Foreskin keratinocyte (primary cell): ENCODE measurements at places on chromosomes 16 and 17.

GRCh38 chr16:4780235-4780634 is 7.9 kb downstream of the SEPTIN12 start:
- no peak for DNase-seq

GRCh38 chr16:64715624-64716023 is 406.2 kb downstream of the CDH11 start:
- no peak for DNase-seq

DNA sequence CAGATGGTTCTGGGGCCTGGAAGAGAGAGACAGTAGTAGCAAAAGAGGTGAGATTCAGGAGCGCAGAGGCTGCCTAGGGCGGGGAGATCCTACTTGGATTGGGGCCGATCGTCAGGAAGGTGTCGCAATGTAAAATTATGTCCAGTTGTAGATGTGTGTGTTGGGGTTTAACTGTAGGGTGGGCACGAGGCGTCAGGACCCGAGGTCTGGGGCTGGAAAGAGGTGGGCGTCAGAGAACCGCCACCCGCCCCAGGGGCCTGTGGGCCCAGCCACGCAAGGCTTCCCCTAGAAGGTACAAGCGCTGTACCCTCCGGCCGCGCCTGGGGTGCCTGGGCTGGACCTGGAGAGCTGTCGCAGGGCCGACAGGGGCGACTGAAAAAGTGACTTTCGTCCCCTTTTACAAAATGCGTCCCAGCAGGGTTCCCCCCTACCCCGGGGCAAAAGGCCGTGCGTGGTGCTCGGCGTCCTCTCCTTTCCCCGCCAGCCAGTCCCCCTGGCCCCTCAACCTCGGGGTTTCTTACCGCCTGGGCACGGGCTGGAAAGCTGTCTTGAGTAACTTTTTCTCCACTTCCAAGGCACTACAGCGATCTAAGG is 2.8 kb downstream of the IRX3 start:
- DNase-seq, result peak; percentile 9

DNA sequence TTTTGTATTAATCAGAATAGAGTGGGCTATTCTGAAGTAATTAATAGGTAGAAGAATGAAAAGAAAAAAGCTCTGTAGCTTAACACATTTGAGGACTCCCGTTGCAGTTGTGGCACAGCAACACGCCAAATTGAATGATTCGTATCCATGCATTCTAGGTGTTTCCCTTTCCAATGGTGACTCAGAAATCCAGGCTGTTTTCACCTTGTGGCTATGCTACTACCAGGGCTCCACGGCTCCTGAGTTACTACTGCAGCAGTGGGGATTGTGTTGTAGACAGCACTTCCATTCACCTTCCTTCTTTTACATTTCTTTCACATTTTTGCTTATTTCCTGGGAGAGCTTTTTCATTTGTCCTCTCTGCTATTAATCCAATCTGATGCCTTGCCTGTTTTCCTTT is 1616.4 kb downstream of the CDH8 start:
- no peak for DNase-seq

- peak; percentile 72 for DNase-seq
These were observed 9.0 kb upstream of the ZFP90 start for GRCh38 chr16:68529931-68530701.

GRCh38 chr17:62808576-62808970 is 459 bp upstream of the MARCHF10 start:
- no peak for DNase-seq

GRCh38 chr16:87098976-87099720 is 218.0 kb downstream of the C16orf95 start:
- DNase-seq, result no peak

DNA sequence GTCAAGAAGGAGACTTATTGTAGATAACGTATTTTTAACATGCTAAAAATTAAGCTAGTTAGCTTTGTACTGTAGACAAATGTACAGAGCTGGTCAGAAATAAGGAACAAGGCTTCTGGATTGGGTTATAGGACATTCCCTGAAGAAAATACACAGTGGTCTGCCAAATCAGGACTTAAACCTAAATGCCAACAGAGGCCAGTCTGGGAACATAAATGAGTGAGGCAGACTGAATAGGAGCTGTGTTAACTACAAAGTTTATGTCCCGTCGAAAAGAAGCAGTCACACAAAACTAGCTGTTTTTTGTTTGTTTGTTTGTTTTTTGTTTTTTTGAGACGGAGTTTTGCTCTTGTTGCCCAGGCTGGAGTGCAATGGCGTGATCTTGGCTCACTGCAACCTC is 120.4 kb upstream of the C17orf78 start:
- DNase-seq, result no peak

DNA sequence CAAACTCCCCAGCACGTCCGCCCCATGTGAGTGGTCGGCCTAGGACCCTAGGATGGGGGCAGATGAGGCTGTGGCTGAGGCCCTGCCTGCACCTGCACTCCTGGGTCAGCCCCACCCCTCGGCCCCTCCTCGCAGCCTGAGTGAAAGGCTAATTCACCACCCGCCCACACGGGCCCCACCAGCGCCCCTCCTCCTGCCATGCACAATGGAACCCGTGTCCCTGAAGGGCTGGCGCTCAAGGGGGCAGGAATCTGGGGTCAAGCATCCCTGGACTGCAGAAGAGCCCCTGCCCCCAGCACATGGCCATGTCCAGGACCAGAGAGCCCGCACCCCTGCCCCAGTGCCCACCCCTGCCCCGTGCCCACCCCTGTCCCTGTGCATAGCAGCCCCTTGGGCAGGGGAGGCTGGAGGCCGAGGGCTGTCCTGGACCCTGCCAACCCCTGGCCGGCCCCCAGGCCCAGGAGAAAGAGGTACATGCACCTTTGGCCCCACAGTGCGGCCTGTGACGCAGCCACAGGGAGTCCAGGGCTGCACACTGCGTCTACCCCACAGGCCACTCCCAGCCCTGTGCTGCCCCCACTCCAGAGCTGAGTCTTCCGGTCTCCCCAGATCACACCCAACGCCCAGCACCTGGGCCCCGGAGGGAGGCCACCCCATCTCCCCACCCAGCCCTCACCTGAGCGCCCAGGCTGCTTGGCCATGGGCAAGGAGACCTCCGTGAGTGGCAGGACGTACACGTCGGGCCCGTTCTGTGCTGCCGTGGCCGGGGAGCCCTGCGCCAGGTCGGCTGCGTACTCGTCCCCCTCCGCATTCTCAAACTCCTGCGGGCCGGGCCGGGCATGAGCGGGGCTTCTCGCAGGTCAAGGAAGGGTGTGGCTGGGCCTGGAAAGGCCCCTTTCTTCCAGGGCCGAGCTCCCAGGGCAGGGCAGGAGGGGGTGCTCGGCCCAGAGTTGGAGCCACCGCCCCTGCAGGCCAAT is 34.6 kb upstream of the PVALEF start:
- DNase-seq, result no peak

DNA sequence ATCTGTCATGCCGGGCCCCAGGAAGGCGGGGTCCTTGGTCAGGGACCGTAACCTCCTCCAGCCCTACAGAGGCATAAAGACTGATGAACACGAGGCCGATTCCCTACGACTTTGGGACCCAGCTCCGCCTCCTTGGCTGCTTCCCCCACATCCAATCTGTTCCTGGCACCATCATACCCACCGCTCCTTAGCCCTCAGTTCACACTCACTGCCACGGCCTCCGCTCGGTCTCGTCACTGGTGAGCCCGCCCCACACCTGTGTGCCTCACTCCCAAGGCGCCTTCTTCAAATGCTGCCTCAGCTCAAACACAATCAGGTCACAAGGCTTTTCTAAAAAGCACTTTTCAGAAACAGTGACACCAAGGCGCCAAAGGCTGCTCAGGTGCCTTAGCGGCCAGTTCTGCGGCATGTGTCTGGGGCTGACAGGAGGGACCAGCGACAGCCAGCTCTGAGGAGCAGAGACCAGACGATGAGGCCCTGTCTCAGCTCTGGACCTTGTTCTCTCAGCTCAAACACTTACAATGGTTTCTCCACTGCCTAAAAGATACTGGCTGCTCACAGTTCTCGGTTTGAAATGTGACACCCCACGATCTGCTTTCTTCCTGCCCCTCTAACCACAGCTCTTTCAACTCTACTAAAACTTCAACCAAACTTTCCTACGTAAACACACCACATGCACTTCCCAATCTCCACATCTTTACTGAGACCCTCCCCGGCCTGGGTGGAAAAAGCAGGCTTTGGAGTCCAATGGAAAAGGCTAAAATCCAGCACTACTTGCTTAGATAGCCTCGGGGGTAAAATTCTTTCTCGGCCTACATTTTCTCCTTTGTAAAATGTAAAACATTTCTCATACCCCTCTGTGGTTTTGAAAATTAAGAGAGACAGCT is 33.2 kb downstream of the CYB5D2 start:
- no peak for DNase-seq

GRCh38 chr16:75011634-75012307 is 12.9 kb downstream of the ZNRF1 start:
- peak; percentile 96 for DNase-seq

GRCh38 chr17:39653662-39654331 is 11.4 kb upstream of the TCAP start:
- no peak for DNase-seq

DNA sequence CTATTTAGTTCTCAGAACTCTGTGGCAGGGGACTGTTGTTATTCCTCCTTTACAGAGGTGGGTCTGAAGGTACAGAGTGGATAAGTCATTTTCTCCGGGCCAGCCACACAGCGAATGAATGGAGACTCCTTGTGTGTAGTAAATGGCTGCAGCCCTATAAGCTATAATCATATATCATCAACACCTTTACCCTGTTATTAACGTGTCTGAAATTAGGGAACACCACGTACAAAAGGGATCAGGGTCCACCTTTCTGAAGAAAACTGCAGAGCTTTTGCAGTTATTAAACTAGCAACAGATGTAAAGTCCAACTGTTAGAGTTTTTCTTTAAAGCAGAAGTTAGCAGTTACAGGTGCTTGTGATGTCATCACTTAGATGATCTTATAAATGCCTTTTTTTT is 696.7 kb downstream of the MAF start:
- no peak for DNase-seq

GRCh38 chr16:67035364-67035763 is 6.4 kb downstream of the CBFB start:
- DNase-seq, result no peak

GRCh38 chr16:67017421-67017750 is 11.6 kb upstream of the CBFB start:
- no peak for DNase-seq

GRCh38 chr16:28151180-28151579 is 60.6 kb downstream of the XPO6 start:
- DNase-seq, result no peak

- no peak for DNase-seq
These were observed 25.0 kb downstream of the XPO6 start for GRCh38 chr16:28186752-28187151.

DNA sequence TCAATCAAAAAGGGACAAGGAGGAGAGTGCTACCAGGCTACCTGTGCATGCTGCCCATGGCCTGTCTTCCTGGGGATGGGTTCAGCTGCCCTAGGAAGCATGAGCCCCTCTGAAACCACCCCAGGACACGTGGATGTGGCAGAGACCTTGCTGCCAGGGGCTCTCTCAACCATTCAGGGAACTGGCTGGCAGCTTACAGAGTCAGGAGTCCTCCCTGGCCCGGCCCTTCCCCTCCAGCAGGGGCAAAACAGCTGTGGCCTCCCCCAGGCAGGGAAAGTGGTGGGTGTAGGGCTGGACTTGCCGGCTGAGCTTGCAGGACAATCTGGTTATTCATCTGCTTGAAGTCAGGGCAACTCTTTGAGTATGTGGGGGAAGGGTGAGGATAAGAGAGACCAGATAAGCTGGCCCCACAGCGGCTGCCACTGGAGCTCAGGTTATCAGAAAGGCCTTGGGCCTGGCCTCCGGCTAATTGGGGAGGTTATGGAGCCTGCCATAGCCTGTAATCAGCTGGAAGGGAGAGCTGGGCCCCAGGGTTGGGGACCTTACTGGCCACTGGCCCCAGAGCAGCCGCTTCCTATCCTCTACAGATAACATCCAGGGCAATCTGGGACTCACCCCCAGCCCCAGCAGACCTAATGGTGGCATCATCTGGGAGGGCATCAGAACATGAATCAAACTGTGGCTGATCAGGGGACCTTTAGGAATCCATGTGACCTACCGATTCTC is 5.6 kb upstream of the TBX2 start:
- DNase-seq, result no peak

- DNase-seq, result no peak
These were observed 297.0 kb downstream of the SEC14L1 start for GRCh38 chr17:77437747-77438146.

DNA sequence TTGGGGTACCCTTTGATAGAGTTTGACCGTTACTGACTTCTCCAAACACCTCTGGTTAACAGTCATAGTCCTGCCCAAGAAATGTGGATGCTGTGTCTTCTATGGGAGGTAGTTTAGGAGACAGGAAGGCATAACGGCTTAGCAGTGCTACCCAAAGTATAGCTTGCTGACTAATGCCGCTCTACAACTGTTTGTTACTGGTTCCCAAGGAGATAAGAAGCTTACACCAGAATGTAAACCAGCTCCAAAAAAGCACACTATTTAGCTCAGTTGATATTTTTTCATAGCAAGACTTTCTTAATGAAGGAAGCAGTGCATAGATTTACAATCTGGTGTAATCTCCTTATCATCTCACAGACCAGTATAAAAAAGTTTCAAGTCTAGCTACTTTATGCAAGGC is 95.7 kb downstream of the HS3ST3B1 start:
- DNase-seq, result peak; percentile 43

DNA sequence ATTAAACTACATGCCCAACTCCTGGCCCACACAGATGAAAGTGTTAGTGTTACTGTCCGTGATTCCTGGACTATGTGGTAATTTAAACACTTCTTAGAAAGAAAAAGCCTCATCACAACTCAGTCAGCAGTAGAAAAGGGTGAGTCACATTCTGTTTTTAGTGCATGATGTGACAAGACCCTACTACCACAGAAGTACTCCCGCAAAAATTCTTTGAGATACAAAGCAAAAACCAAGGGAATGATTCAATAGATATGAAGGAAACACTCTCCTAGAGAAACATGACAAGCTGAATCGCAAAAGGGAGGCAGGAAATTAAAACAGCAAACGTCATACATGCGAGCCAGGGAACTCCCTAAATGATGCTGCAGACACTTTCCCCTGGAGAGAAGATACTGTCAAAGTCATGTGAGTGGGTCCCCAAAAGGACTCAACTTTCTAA is 14.4 kb downstream of the SNN start:
- peak; percentile 88 for DNase-seq

DNA sequence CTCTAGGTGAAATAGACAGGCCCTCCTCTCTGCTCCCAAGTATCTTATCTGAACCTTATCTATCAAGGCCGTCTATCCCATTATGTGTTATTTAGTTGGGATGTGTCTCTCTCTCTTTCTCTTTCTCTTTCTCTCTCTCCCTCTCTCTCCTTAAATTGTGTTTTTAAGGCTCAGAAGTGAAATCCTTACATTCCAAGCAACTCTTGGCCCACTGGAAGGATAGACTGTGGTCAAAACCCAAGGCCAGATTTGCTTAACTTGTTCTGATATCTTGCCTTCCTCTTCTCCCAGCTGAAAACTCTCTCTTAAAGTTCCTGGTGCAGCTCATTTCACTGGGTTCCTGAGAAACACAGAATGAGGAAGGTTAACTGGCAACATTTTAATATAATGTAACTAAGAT is 14.7 kb downstream of the CDRT4 start:
- no peak for DNase-seq

DNA sequence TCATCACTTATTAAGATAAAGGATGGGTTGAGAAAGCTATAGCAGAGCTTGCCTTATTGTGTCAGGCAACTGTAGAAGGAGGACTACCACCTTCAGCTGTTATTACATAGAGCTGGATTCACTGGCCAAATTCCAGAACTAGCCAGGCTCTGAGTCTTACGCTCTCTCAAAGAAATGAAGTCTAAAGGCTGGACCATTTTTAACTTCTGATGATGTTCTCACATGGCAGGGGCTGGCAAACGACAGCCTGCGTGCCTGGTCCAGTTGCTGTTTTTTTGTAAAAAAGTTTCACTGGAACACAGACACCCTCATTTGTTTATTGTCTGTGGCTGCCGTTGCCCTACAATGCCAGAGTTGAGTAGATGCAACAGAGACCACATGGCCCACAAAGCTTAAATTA is 21.2 kb downstream of the TRAF4 start:
- DNase-seq, result no peak
